HCT116 (cell line): ENCODE measurements at places on chromosomes 6 and 20. TPM values are rescaled to one million over a fixed set of nuclear protein-coding genes. Genes with fewer than 3 reads are reported as not detected.

The OXT gene
- not detected for total RNA-seq

GRCh38 chr20:63025534-63026331 is 19.0 kb upstream of the BHLHE23 start:
- no peaks in the 10 kb centered on the region for H3K4me1 ChIP-seq
- H3K4me3 ChIP-seq, result no peak overlapping the region
- peaks cover 12% of the 10 kb centered on the region; the same call in 1 of the 2 replicates for H3K27me3 ChIP-seq
- no peaks in the 10 kb centered on the region for H3K36me3 ChIP-seq

The APOBEC2 gene
- not detected for total RNA-seq

- DNase-seq, result no peak
- H3K4me3 ChIP-seq, result no peak overlapping the region
- no peak overlapping the region for H3K27ac ChIP-seq
- H3K27me3 ChIP-seq, result no peaks in the 10 kb centered on the region
- peaks cover 11% of the 10 kb centered on the region for H3K4me1 ChIP-seq
These were observed 101.1 kb downstream of the DLGAP4 start for GRCh38 chr20:36407199-36407733.

The SLC17A1 gene
- total RNA-seq, result not detected

The PLA2G7 gene
- 2.8 TPM for total RNA-seq

- no peaks in the 10 kb centered on the region for H3K27me3 ChIP-seq
- H3K4me1 ChIP-seq, result no peaks in the 10 kb centered on the region
- no peak for DNase-seq
- H3K27ac ChIP-seq, result no peak overlapping the region
- H3K36me3 ChIP-seq, result peaks cover 28% of the 10 kb centered on the region
- H3K4me3 ChIP-seq, result no peak overlapping the region
These were observed 9.7 kb upstream of the DYNLRB1 start for GRCh38 chr20:34506480-34506879.
